T-helper 2 cell (primary cell): ENCODE measurements at places on chromosomes 2 and 18.

GRCh38 chr18:78411539-78411938, 568.1 kb upstream of the SALL3 start:
- no peak for DNase-seq

GRCh38 chr2:4604767-4605166, 901.4 kb downstream of the DCDC2C start:
- no peak for DNase-seq

DNA sequence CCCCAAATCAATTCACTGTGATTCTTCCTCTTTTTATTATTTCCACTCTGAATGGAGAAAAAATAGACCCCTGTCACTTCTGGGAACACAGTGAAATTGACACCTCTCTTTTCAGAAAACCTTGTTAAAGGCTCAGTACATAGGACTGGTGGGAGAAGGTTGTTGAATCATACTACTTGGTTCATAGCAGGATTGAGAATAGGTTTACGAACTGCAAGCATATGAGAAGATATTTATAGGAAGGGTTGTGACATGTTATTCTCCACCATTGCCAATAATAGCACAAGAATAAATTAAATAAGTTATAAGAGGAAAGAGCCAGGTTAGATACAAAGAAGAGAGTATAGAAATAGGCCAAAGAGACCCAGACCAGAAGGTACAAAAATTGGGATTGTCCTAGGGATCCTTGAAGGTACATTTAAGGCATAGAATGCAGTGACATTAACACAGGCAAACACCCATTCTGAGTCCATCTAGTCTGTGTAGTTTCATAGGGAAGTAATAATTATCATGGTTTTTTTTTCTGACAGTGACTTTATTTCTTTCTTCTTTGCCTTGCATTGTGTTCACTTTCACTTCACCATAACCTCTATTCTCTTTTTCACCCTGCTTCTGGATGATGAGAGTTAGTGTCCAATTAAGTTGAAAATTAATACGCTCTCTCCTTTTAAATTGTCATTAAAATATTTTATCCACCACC, 21.8 kb upstream of the SERPINE2 start:
- no peak for DNase-seq

- peak; percentile 93 for DNase-seq
These were observed 31.1 kb downstream of the HDAC4 start for GRCh38 chr2:239369631-239370161.

GRCh38 chr18:77894060-77894459, 644.4 kb downstream of the GALR1 start:
- no peak for DNase-seq

DNA sequence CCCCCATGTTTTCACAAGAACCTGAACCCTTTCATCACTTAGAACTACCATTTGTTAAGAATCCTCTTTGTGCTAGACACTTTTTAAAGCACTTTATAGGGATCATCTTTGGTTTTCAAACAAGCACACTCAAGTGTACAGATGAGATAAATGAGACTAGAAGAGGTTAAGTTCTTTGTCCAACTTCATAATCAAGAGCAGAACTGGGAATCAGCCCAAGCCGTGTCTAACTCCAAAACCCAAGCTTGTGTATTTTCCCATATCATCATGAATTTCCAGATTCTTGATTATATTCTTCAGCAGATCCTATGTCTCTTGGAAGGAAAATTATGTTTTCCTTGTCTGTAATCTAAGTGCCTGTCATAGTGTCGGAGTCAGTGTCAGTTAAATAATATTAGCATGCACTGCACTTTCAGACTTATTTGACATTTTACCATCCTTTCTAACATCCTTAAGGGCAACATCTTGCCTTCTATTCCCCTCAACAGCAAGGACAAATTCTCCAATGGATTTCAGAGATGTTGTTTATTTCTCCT, 123.0 kb upstream of the SETBP1 start:
- DNase-seq, result no peak

GRCh38 chr2:215811409-215812345, 201.7 kb downstream of the MREG start:
- DNase-seq, result peak; percentile 65

GRCh38 chr2:6771634-6772611, 93.8 kb downstream of the CMPK2 start:
- DNase-seq, result no peak

DNA sequence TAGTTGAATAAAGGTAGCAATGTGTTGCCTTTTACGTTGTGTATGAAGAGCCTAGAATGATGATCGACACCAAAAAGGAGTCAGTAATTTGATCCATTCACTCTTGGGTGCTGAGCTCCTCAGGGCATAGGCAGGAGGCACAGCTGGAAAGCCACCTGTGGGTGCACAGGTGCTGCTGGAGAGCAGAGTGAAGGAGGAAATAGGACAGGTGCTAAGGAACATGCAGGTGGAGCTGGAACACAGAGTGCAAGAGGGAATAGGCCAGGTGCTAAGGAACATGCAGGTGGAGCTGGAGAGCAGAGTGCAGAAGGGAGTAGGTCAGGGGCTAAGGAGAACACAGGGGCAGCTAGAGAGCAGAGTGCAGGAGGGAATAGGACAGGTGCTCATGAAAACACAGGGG, 86.1 kb downstream of the SH3YL1 start:
- DNase-seq, result no peak

DNA sequence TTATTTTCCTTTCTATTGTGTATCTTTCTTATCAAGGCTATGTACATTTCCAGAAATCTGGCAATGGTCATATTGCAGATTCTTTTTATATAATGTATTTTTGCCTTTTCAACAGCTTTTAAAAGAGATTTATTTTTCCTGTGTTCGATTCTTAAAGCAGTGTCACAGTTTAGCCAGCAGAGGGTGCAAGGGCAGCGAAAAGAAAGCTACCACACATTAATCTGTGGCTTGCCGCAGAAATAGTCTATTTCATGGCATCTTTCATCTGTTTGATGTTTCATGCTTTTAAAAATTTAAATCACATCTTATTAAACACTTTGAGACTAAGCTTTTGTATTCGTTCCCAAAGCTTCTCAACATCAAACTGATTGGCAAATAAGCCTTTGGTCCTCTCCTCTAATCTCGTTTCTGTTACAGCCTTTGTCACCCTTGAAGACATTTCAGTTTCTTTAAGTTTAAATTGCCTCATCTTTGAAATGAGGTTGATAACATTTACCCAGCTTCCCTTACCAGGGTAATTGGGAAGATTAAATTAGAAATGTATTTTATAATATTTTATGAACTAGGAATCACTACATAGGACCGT, 73.3 kb downstream of the PIK3C3 start:
- peak; percentile 53 for DNase-seq

DNA sequence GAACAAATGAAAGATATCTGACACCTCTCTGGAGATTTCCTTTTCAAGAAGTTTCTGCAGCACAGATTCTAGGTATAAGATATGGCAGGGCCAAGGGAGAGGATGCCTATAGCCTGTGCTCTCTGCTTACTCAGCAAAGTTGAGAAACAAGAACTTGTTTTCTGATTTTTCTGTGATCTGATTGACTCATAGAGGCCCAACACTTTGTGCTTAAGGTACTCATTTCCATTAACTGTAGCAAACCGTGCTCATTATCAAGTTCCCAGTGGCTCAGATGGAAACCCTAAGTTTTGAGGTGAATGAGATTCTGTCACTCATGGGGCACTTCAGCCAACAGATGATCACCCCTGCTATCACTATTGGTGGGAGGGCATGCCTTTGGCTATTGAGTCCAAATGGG, 124.3 kb downstream of the SP100 start:
- DNase-seq, result no peak

- DNase-seq, result no peak
These were observed 60.0 kb downstream of the DGKD start for GRCh38 chr2:233414273-233414654.

DNA sequence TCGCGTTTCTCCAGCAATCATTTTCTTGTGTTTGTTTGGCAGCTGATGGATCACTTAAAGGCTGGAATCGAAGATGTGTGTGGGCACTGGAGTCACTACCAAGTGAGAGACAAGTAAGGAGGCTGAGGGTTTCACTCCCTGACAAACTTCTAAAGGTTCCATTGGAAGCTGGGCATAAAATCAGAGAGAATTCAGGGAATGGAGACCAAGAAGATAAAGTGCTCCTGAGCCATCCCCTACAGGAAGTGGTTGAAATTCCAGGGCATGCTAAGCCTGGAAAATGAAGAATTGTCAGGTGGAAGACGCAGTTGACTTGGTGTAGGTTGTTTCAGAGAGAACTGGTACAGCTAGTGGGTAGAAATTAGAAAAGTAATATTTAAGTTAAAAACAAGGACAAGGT, 39.1 kb downstream of the SLC9A4 start:
- DNase-seq, result no peak

DNA sequence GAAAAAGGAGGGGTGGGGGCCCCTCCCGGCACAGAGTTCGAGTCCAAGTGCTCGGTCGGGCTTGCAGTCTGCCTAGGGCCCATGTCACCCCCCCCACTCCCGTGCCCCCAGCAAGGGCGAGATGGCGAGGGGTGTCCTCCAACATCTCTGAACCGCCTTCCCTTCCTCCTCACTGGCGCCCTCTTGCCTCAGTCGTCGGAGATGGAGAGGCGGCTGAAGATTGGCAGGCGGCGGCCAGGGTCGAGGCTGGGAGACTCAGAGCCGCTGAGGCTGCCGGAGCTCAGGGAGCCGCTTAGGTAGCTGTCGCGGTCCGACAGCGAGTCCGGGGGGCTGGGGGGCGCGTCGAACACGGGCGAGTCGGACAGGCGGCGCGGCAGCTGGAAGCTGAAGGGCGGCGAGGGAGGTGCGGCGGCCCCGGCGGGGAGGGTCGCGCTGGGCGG, 2.3 kb downstream of the ZFP36L2 start:
- peak; percentile 53 for DNase-seq

DNA sequence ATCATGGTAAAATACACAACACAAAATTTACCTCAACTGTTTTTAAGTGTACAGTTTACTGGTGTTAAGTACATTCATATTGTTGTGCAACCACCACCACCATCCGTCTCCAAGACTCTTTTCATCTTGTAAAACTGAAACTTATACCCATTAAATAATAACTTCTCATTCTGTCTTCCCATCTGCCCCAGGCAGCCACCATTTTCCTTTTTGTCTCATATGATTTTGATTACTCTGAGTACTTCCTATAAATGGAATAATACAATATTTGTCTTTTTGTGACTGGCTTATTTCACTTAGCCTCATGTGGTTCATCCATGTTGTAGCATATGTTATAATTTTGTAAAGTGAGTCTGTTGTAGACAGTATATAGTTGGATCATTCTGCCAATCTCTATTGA, 82.7 kb downstream of the ALMS1 start:
- DNase-seq, result no peak

DNA sequence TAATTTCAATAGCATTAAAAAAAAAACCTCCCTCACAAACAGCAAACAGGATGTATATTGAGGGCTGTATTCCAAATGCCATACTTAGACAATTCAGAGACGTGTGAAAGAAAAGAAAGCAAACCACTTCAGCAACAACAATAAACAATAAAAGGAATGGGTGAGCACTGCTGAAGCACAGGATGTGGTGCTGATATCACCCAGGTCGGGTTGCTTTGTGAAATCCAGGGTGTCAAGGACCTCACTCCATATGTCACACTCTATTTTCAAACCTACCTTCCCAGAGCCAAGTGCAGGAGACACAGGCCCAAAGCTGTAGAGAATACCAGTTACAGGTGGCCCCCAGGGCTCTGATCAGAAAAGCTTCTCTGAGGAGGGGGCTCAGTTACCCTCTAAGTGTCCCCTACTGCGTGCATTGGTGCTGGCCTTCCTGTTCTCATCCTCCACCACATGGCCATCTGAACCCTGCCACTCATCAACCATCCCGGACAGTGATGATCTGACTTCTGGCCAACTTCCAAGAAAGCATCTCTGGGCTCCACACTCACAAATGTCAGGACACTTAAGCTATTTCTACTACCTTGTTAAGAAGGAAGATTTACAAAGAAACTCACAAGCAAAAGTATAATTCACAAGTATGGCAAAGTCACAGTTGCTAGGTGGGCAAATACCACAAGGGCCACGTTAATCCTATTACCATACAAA, 363.0 kb downstream of the SS18 start:
- no peak for DNase-seq

DNA sequence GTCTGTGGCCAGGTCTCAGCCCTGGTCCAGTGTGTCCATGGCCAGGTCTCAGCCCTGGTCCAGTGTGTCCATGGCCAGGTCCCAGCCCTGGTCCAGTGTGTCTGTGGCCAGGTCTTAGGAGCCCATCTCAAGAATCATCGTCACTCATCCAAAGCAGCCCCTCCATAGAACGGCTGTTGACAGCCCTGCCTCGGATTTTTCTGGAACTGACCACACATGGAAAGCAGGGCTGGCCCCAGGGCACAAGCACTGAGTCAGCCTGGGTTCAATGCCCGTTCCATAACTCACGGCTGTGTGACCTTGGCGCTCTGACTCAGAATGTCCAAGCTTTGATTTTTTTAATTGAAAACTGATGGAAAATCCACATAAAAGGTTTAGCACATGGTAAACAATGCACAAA, 59.9 kb upstream of the SNTG2 start:
- DNase-seq, result no peak

GRCh38 chr2:218188528-218188927, 21.8 kb upstream of the CXCR1 start:
- no peak for DNase-seq
